ENCODE measurements at places on chromosomes 3 and 15.

GRCh38 chr15:23395030-23395692 is 40.6 kb downstream of the GOLGA8S start:
- no peak for DNase-seq

DNA sequence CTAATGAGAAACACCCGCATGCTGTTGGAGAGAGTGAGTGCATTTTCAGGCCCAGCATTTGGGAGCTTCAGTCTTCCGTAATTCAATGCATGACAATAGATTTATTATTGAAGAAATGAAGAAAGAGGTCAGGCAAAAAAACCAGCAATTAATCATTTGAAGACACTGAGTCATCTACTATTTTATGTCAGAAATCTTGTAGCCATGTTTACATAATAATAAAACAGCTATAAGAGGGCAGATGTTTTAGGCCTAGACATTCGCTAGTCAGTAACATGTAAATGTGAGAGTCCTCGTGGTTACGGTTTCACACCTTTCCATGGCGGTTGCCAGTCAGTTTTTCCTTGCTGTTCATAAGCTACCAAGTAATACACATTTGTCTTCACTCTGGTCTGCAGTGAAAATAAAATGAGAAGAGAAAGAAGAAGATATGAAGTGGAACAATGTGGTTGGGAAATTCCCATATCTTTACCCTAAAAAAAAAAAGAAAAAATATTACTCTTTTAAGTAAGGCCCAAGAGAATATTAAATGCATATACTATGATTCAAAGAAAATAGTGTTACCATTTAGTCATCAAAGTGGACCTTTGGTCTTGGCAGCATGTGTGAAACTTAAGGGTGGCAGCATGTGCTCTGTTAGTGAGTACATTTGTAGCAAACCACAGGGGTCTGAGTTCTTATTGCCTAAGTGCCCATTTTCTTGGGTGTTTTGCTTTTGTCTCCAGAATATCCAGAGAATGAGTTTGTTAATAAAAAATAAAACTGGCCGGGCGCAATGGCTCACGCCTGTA is 140.5 kb upstream of the TBL1XR1 start:
- DNase-seq, result peak; percentile 74

DNA sequence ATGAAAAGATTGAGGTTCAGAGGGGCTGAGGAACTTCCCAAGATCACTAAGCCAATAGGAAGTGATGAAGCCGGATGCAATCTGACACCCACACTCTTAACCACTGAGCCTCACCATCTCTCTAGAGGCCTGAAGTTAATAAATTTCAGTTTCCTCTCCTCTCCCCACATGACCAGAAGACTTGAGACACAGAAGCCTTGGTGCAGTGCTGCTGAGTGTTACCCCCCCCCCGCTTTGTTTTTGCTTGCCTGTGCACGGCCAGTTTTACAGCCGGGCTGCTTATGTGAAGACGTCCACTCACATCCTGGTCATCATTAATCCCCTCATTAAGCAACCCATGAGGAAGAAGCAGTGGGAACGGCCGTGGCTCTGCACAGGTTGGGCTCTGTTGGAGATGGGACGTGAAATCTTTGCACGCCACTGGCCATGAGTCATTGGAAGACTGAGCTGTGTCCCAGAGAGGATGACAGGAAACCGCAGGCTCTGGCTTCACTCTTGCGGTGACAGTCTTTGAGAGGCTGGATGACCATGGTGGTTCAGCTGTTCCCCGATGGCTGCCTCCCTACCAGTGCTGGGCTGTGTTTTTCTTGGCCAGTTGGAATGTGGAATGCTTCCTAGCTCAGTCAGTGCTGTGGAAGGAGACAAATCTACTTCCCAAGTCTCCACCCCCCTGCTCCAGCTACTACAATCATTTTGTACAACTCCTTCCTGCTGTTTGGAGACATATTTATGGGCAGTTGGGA is 232.6 kb upstream of the LRTM1 start:
- DNase-seq, result peak; percentile 100

DNA sequence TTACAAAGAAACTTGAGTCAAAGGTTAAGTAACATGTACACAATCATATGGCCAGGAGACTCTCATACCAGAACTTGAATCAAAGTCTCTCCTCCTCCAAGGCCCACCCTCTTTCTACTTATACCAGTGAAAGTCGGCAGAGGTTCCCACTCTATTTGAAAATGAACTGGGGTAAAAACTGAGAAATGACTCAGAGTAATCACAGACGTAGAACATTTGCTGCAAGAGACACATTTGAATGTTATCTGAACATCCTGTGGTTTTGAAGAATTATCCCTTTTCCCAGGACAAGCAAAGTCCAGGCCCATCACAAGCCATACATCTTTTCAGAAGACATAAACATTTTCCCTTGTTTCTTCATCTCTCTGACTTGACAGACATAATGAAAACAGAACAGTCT is 55.8 kb downstream of the SHOX2 start:
- DNase-seq, result peak; percentile 50

- DNase-seq, result peak; percentile 82
Measured at GRCh38 chr3:98699132-98699531, 64.0 kb upstream of the ST3GAL6 start.

- no peak for DNase-seq
Measured at GRCh38 chr3:51502562-51502910, 2.7 kb upstream of the DCAF1 start.

- DNase-seq, result no peak
Measured at GRCh38 chr15:74389241-74390048, 22.0 kb upstream of the CYP11A1 start.

GRCh38 chr15:80403712-80404056 is 498 bp upstream of the ARNT2 start:
- DNase-seq, result no peak

DNA sequence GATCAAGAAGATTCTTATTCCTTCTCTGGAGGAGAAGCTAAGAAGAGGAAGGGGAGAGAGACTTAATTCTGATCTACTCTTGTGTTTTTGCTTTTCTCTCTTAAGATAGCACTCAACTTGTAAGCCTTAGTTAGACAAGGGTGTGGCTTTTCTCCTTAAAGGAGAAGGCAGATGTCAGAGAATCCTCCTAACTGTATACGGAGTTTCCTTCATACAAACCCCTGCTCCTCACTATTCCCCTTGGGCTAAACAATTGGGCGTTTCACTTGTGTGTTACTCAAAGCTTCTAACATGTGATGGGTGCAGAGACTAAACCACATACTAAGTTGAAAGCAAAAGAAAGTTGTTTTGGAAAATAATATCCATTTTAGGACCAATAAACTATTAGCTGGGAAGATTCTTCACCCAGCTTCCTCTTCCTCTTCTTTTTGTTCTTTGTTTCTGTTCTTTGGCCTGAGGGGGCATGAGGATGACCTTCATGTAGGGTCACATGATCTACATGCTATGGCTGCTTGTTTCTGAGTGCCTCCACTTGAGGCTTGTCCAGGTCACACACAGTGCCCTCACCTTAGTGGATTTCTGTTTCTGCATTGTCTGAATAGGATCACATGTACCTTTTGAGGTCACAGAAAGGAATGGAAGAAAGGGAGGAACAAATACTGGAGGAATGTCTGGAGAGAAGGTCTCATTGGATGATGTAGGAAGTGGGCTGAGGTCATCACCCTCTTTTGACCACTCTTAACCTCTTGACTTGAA is 14.6 kb downstream of the SPINK8 start:
- DNase-seq, result no peak

DNA sequence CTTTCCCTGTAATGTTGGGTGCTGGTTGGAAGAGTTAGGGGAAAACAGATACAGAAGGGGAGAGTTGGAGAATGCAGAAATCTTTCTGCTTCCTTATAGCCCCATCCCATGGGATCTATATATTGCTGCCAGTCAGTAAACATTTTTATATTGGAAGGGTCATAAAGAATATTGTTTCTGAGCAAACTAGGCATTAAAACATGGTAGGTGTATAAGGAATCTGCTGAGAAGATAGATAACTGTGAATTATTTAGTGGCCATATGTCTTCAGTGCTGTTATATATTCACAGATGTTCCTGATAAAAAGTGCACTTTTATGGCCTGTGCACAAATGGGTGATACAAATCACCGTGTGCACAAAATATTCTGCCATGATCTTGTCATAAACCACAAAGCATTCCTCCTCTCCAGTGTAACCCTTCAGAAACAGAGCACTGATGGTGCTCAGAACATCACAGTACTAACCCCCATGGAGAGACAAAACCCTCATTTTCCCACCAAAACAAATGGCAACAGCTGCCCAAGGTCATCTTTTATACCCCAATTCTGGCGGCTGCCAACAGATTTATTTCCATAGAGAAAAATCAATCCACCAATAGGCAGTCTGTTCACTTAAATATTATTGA is 269.3 kb downstream of the SLC9A9 start:
- no peak for DNase-seq

GRCh38 chr15:88744548-88745020 is 58.7 kb upstream of the ACAN start:
- DNase-seq, result no peak

DNA sequence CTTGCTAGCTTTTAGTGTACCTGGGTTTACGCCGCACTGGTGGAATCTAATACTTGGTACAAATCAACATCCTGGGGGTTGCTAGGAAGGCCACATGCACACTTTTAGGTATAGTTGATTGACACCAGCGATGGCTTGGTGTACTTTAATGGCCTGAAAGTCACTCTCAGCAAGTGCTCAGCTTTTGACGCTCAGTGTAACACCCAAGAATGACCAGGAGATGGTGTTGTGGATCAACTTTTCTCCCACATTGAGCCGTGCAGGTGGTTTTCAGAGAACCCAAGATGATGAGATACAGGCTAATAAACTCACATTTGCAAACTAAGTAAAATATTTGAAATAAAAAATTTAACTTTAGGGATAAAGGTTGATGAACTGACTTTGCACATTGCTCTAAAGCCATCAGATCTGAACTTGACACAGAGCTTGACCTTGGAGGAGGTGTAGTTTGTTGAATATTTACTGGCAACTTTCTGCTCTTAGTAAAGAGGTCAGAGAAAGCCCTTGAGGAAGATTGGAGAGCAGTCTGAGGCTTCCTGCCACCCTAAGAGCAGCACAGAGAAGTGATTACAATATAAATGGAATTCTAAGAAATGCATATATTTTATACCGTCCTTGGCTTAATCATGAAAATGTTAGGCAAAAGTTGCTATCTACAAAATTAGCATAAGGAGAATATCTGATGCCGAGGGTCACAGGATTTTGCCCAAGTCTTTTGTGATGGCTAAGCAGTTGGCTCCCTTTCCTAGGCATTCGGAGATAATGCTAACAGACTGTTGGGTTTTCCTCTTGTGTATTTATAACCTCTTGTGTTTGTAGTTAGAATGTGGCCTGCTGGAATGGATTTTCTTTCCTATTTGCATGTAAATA is 143.4 kb upstream of the RASGRP1 start:
- peak; percentile 78 for DNase-seq

DNA sequence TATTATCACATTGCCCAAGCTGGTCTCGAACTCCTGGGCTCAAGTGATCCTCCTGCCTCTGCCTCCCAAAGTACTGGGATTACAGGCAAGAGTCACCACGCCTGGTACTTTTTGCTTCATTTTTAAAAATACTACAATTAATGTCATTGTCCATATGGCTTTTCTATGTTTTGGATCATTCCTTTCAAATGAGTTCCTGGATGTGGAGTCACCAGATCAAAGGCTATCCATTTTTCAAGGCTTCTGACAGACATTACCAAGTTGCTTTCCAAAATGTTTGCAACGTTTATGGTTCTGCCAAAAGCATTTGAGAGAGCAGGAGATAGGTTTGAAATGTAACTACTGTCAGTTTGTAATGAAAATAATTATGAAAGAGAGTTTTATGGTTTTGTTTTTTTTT is 34.2 kb upstream of the BCL2L10 start:
- DNase-seq, result no peak

GRCh38 chr15:58748040-58748851 is 1.3 kb downstream of the ADAM10 start:
- no peak for DNase-seq

DNA sequence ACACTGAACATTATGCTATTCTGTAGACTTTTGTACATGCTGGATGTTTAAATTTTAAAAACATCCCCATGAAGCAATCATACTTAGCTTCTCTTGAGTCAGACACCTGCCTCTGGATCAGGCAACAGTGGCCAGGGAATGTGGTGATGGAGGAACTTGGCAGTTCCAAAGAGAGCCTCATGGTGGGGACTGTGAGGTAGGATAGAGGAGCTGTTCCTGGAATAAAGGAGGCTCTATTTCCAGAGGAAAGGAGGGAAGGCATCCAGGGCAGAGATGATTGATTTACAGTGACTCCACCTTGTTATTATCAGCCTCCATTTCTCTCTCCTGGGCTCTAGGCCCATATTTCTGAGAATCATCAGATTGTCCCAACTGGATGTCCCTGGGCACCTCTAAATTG is 35.0 kb upstream of the ABHD17C start:
- DNase-seq, result peak; percentile 54

DNA sequence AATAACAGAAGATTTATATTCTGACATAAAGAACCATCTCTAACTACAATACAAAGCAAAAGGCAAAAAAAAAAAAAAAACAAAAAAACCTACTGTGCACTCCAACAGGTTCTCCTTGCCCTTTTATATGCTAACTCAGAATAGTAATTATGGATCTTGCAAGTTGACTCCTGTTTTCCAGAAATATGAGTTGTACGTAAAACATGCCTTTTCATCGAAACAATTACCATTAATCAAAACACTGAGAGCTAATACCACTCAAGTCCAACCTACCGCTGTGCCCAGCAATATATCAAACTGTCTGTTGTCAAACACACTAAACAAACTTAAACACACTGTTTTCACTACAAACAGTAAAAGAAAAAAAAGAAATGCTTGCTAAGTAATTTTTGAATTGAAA is 389.8 kb downstream of the TBC1D5 start:
- DNase-seq, result no peak

- DNase-seq, result no peak
Measured at GRCh38 chr3:15611018-15611417, 9.5 kb downstream of the BTD start.

GRCh38 chr15:60790641-60791040 is 311.7 kb upstream of the ICE2 start:
- no peak for DNase-seq

GRCh38 chr15:65634356-65634755 is 12.6 kb downstream of the SLC24A1 start:
- no peak for DNase-seq

DNA sequence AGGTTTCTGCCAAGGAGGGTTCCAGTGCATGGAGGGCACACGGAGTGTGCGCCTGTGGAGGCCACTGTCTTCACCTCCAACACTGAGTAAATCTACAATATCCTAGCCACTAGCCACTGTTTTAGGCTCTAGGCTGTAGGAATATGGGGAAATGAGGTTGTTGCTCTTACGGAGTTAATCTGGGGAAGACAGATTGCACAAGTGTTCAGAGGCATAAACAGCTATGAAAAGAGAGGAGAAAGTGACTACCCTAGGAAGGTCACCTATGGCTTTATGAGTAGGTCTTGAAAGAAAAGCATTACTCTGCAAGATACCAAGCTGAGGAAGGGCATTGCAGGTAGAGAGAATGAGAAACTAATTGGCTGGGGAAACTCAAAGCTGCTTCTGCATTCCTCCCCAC is 85.7 kb downstream of the CYP19A1 start:
- DNase-seq, result no peak

DNA sequence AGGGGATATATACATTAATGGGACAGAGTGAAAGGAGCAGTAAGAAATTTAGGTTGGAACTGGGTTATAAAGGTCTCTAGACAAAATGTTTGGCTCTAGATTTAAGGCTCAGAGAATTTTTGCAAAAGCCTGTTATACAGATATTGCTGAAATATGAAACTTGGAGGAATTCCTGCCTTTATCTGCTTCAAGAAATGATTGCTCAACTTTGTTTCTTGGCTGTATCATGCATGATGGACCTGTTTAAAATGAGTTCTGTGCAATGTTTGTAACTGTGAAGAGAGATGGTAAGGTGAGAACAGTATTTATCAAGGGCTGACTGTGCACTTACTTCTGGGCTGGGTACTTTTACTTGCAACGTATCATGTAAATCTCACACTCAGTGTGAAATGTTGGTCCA is 3.3 kb downstream of the CRYBG3 start:
- no peak for DNase-seq

GRCh38 chr3:177946936-177947335 is 589.3 kb upstream of the KCNMB2 start:
- DNase-seq, result no peak
